AG08395 (cell line): ENCODE measurements at places on chromosomes 11 and 22.

DNA sequence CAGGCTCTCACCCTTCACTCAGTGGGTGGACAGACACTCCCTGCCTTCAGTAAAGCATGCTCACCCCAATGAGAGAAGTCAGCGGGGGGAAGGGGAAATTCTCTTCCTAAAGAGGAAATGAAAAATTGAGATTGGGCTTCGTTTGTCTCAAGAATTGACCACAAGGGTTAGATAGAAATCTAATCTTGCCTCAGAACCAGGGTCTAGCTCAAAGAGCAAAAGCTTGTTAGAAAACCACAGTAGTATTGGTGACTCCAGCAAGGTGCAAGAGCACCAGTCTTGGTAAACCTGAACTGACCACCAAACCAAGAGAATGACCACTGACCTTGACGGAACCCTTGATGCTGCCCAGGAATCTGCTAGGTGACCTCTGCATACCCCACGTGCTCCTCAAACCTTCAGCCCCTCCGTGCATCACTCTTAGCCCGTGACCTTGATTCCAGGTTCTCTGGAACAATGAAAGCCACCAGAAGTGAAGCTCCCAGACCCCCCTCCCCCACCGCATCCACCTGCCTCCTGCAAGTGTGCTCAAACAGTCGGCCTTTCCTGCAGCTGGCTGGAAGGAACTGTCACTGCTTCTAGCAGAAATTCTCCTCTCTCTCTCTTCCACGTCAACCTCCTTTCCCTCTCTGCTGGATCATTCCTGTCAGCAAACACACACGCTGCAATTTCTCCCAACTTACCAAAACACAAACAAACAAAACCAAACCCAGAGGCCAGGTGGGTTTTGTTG, 3.1 kb upstream of the TMA7B start:
- no peak for DNase-seq

GRCh38 chr22:39962071-39962470, 1.9 kb downstream of the TMA7B start:
- DNase-seq: no peak

DNA sequence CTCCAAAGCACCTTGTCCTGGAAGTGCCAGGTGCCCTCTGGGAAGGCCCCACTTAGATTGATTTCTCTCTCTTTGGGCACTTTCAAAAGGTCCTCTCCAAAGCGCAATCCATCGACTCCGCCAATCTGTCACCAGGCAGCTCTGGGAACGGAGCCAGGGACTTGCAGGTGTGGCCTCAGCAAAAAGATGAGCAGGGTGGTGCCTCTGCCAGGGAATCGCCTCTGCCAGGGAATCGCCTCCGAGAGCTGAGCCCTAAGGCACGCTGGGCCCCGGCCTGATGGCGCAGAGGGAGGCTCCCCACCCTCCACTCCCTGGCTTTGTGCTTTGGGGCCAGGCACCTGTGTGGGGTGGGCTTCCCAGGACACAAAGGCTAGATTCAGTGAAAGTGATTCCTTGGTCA, 1391.3 kb downstream of the TBC1D22A start:
- no peak for DNase-seq

DNA sequence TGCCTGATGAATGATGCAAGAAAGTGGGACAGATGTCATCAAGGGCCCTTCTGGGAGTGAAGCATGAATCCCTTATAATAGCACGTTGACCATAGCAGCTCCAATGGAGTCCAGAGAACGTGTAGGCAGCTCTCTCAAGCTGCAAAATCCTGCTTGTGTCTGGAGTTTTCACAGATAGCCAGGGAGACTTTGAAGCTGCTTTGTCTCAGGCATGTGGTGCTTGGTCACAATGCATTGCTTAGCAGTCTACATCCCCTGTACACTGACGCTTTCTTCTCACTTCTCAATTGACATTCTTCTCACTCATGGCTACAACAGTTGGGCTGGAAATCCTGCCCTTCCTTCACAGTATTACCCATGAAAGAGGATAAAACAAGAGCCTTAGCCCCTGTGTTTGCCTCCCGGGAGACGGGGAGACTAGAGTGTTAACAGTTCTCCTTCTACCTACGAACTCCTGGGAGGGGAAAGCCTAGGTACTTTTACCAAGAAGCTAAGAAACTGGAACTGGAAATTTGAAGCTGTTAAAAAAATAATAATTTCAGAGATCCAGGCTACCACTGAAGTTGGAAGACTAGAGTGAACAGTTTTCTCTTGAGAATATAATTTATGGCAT, 20.7 kb upstream of the MMP7 start:
- no peak for DNase-seq

DNA sequence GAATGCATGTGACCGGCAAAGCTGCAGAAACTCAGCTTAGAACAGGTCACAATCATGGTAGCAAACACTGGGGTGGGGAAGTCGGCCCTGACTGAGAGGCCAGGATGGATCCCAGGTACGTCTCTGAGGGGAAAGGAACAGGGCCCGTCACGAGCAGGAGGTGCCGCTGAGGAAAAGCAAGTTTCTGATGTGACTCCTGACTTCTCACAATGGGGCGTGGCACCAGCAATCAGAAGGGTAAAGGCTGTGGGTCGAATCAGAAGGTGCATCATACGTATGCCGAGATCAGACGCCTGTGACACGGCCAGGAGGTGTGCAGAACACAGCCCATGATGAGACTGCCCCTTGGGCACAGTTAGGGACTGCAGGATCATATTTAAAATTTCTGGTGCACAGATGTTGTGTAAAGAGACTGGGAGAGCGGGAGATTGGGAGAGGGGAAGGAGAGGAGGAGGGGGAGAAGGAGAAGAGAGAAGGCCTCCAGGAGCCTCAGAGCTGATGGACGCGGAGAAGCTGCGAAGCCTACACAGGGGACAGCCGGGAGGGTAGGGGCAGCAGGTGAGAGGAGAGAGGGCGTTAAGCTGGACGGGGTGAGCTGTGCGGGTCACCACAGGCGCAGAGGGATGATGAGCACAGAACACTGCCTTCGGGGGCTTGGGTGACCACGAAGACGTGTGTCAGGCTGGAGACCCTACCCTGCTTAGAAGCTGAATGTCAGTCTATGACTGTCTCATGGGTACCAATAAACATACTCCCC, 30.7 kb downstream of the KRTAP5-5 start:
- no peak for DNase-seq
